ENCODE measurements at places on chromosomes 13 and 19. TPM values are rescaled to one million over a fixed set of nuclear protein-coding genes. Genes with fewer than 3 reads are reported as not detected.

SYNGR4 gene
- total RNA-seq = not detected

GRCh38 chr19:57241176-57241575 lies 744 bp downstream of the ZNF805 start:
- peak overlapping the region; percentile 95 for H3K4me3 ChIP-seq
- H3K27ac ChIP-seq = no peak overlapping the region
- no peak for DNase-seq
- no peaks in the 10 kb centered on the region for H3K4me1 ChIP-seq

ZNF491 gene
- 6.0 TPM for total RNA-seq

GRCh38 chr13:80906860-80907259 lies 565.9 kb upstream of the SPRY2 start:
- H3K4me1 ChIP-seq = no peaks in the 10 kb centered on the region
- H3K27me3 ChIP-seq = no peaks in the 10 kb centered on the region
- no peak for DNase-seq

GRCh38 chr13:110373617-110374016 lies 66.5 kb downstream of the COL4A2 start:
- H3K27ac ChIP-seq = no peak overlapping the region
- no peaks in the 10 kb centered on the region for H3K36me3 ChIP-seq
- no peak overlapping the region for H3K4me3 ChIP-seq

DNA sequence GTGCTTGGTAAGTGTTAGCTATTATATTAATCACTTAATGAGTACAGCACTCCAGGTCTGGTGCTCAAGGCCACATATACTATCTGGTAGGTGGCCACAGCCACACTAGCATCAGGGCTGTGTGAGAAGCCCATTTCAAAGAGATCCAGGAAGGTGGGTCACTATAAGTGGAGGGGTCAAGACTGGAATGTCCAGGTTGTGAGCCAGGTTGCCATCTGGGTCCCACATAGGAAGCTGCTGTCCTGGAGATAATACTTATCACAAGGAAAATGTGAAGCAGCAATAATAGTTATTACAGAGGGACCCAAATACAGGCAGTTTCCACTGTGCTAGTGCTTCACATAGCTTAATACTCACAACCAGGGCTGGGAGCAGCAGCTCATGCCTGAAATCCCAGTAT lies 13.1 kb downstream of the C19orf47 start:
- DNase-seq = no peak
- H3K36me3 ChIP-seq = no peaks in the 10 kb centered on the region
- H3K4me3 ChIP-seq = no peak overlapping the region
- H3K4me1 ChIP-seq = no peaks in the 10 kb centered on the region

DNA sequence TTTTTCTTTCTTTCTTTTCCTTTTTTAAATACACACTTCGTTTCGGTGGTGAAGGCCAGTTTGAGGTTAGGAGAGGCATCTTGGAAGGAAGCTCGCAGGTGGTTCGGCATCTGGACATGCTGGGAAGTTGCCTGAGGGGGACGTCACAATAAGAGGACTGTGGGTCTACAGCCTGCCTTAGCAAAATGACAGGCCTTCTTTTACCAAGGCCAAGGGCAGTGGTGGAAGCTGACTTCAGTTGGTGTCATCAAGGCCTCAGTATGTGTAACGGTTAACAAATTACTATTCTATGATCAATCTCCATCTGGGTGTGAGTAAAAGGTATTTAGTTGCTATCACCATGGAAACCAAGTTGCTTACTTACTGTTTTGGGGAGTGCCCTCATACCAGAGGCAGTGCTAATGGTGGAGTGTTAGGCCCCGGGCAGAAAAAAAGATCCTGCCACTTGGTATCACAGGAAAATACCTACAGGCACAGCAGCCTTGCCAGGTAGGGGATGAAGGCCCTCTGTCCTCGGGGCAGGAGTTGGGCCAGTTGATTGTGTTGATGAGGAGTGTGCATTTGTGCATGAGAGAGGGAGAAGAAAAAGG lies 10.3 kb downstream of the ACTN4 start:
- H3K27me3 ChIP-seq = no peaks in the 10 kb centered on the region
- H3K27ac ChIP-seq = no peak overlapping the region
- DNase-seq = peak; percentile 43
- H3K4me3 ChIP-seq = no peak overlapping the region

ADM5 gene
- total RNA-seq = 6.0 TPM

DNA sequence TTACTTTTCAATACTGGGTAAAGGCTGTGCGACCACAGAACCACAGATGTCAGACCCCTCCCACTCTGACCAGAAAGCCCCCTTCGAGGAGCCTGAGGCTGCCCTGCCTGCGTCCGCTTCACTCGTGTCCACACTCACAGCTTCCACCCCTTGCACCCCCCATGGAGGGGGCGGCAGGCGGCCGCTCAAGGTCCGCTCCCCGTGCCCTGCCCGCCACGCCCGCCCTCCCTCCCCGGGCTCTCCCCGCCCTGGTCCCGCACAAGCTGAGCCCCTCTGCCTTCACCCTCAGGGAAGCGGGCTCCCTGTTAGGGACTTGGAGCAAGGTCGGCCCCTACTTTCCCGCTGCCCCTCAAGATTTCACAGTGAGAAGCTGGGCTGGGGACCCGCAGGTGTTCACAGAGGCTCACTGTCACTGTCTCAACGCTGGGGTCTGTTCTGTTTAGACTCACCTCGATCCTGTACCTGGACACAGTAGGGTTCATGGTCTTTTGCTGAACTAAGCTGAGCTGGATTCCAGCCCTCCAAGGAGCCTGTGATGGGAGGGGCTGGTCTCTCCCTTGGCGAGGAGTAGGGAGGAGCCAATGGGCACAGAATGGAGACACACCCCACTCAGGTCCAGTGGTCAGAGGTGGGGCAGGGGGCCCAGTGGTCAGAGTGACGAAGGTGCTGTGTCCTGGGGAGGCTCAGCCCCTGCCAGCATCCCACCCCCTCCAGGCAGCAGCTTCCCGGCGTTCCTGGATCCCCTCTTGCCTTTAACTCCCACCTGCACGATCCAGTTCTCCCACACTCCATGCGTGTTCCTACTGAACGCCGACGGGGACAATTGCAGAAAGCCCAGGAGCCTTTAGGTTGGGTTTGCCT lies 69.5 kb downstream of the SPACA7 start:
- H3K36me3 ChIP-seq = no peaks in the 10 kb centered on the region
- no peak overlapping the region for H3K27ac ChIP-seq
- H3K27me3 ChIP-seq = peaks cover 30% of the 10 kb centered on the region
- DNase-seq = no peak
- H3K4me3 ChIP-seq = no peak overlapping the region

DNA sequence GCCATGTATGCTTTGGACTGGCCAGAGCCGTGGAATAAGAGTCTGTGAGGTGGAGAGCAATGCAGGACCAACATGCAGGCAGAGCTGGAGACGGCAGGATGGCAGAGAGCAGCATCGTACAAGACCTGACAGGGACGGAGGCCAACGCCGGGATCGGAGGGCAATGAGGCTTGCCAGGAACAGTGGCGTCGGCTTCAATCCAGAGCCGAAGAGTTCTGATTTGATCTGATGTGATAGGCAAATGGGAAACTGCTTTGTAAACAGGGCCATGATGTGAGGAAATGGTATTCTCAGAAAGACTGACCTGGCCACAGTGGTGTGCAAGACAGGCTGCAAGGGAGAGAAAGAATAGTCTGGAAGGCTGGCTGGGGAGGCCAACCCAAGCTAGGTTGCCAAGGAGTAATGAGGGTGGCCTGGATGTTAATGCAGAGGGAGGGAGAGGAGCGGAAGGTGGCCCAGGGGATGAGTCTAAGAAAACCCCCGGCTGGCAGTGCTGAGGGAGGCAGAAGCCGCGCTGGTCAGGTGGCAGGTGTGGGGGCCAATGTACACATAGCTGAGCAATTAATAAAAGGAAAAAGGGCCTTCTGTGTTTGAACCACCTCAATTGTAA lies 26.7 kb downstream of the RCBTB2 start:
- H3K4me1 ChIP-seq = no peaks in the 10 kb centered on the region
- no peaks in the 10 kb centered on the region for H3K36me3 ChIP-seq
- H3K4me3 ChIP-seq = no peak overlapping the region
- no peak for DNase-seq
- H3K27me3 ChIP-seq = no peaks in the 10 kb centered on the region

GRCh38 chr19:3494051-3494450 lies 6.4 kb downstream of the DOHH start:
- no peak overlapping the region for H3K27ac ChIP-seq
- no peaks in the 10 kb centered on the region for H3K4me1 ChIP-seq
- H3K36me3 ChIP-seq = no peaks in the 10 kb centered on the region
- peak; percentile 57 for DNase-seq

GEMIN7 gene
- 7.3 TPM for total RNA-seq

DNA sequence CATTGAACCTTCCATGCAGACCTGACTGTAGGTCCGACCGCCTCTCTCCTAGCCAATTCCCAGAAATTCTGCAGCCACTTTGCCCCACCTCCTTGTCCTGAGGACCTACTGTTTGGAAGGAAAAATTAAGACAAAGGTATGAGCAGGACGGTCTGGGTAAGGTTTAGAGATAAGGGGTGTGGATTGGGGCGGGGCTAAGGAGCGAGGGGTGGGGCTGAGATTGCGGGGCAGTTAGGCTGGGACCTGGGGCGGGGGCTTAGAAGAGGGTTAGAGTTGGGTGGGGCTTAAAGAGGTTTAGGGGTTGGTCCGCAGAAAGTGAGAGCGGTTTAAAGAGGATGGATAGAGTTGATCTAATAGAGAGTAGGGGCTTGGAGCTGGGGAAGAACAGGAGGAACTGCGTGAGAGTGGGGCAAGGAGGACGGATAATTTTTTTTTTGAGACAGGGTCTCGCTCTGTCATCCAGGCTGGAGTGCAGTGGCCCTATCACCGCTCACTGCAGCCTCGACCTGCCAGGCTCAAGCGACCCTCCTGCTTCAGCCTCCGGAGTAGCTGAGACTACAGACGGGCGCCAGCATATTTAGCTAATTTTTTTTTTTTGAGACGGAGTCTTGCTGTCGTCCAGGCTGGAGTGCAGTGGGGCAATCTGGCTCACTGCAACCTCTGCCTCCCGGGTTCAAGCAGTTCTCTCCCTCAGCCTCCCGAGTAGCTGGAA lies 1.7 kb upstream of the ZNF865 start:
- DNase-seq = no peak
- H3K27me3 ChIP-seq = no peaks in the 10 kb centered on the region
- H3K27ac ChIP-seq = no peak overlapping the region
- H3K4me1 ChIP-seq = peaks cover 7% of the 10 kb centered on the region
- H3K4me3 ChIP-seq = no peak overlapping the region

- H3K4me1 ChIP-seq = peaks cover 7% of the 10 kb centered on the region
- no peaks in the 10 kb centered on the region for H3K27me3 ChIP-seq
- H3K4me3 ChIP-seq = no peak overlapping the region
- DNase-seq = no peak
Measured at GRCh38 chr19:1482361-1483130, 3.5 kb upstream of the C19orf25 start.
